ENCODE measurements at places on chromosomes 5 and 9.

- DNase-seq: no peak
Measured at GRCh38 chr5:138969323-138970002, 94.3 kb upstream of the LRRTM2 start.

- DNase-seq: peak; percentile 88
Measured at GRCh38 chr9:32644698-32645097, 9.2 kb upstream of the TAF1L start.

- peak; percentile 93 for DNase-seq
Measured at GRCh38 chr9:91777292-91777830, 172.7 kb downstream of the ROR2 start.

DNA sequence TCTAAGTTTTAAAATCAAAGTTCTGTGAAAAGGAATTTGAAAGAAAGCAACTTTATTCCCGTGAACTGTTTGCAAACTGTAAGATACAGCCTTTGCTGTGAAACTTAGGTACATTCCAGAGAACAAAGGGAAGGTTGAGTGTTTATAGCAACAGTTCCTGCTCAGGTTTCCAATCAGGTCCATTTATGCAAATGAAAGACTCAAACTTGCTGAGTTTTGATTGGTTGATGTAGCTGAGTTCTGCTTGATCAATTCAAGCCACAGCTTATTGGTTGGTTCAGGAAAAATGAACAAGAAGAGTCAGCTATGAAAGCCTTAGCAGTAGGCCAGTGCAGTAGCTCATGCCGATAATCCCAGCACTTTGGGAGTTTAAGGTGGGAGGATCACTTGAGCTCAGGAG lies 37.9 kb downstream of the SLC27A6 start:
- DNase-seq: no peak

- DNase-seq: no peak
Measured at GRCh38 chr9:127568618-127568970, 43.5 kb upstream of the STXBP1 start.

DNA sequence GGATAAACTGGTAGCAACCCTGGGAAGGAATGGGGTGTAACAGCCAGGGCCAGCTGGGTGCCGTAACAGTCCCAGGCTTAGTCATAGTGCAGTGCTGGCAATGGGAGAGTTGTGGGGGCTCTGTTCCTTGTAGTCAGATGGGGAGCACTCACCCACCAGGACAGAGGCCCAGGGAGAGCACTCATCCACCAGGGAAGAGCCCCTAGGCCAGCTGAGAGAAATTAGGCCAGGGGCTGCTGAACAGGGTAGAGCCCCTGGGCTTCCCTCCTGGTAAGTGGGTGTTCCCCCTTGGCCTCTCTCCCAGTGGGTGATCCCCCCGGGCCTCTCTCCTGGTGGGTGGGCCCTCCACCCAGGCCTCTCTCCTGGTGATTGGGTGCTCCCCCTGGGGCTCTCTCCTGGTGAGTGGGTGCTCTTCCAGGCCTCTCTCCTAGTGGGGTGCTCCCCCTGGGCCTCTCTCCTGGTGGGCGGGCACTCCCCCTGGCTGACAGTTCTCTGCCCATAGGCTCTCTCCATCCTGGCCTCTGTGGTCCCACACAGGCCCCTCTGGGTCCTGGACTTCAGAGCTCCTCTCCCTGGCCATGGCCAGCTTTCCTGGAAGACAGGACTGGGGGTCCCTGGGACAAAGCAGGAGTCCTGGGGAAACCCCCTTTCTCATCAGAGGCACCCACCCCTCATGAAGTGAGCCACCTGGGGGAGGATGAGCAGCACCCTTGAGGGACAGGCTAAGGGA lies 13.4 kb downstream of the FGD3 start:
- DNase-seq: no peak

DNA sequence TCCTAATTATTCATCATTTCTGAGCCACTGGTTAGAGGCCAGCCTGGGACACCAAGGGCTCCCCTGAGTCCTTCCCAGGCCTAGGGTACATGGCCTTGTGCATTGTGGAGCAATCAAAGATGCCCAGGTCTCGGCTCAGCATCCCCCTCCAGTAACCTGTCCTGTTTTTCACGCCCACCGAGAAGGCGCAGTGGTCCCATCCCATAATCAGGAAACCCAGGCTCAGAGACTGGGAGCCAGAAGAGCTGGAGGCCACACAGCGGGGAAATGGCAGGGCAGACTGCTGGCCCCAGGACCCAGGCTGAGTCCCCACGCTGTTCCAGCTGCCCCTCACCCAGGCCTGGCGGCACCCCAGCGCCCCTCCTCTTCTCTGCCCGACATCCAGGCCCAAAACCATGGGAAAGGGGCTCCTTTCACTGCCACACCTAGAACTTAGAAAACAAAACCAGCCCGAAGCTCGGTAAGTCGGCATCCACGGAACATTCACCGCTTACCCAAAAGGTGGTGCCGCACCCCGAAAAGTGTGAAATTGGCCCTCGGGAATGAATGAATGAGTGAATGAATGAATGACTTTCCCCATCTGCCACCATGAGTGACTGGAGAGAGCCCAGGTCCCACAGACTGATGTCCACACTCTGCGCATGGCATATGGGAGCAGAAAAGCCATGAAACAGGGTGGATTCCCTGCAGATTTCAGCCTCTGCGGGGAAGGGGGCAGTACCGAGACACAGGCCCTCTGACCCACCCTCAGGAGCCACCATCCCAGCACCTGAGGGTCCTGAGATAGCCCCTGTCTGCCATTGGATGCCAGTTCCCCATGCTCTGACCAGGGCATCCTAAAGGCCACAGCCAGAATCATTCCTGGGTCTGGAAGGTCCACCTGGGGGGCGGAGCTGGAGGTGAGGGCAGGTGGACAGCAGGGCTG lies 132.5 kb downstream of the OLFM1 start:
- no peak for DNase-seq

GRCh38 chr5:173090639-173091038 lies 34.5 kb downstream of the CREBRF start:
- DNase-seq: no peak

- no peak for DNase-seq
Measured at GRCh38 chr9:38621434-38622287, 1.3 kb upstream of the ANKRD18A start.

Data from fibroblast of upper back skin (primary cell).